Islet precursor cell (in vitro differentiated cells): ENCODE measurements at places on chromosomes 5 and 9.
A peak's percentile ranks its signal among the peaks of the same experiment; 100 is the strongest.

- DNase-seq, result no peak
Observed at GRCh38 chr5:6222899-6223298, 155.4 kb downstream of the MED10 start.

DNA sequence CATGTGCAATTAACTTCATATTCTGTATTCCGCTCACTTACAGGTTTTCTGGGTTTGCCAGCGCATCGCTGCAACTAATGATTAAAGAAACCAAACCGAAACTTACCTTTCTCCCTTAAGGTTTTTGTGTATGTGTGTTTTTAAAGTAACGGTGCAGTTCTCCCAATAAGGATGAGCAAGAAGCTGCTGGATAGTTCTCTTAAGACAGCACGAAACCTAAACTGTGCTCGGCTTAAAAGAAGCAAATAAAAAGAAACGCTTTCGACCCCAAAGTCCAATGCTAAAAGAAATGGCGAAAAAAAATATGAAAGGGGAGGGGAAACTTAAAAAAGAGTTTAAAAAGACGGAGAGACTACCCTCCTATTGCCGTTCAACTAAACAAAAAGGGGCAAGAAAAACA, 340 bp downstream of the ELAVL2 start:
- DNase-seq, result no peak

- no peak for DNase-seq
Observed at GRCh38 chr9:81599837-81600236, 89.5 kb downstream of the TLE1 start.

DNA sequence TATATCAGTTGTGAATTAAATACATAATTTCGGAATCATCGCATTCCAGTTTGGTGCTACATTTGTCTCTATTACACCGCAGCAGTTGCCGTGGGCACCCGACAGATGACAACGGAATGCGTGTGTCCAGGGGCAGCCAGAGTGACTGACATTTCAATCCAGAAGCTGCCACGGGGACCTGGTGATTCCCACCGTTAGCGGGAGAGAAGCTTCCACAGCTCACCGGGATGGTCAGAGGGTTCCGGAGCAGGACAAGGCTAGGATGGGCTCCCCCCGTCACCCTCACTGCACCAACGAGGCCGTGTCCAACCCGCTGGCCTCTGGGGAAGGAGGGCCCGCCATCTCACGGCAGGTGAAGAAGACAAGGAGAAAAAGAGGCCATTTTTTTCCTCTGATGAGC, 86.8 kb downstream of the GTF3C4 start:
- peak; percentile 43 for DNase-seq

GRCh38 chr5:4191041-4191440, 595.4 kb downstream of the IRX1 start:
- no peak for DNase-seq

- no peak for DNase-seq
Observed at GRCh38 chr9:71766663-71767062, 1.6 kb downstream of the CEMIP2 start.

DNA sequence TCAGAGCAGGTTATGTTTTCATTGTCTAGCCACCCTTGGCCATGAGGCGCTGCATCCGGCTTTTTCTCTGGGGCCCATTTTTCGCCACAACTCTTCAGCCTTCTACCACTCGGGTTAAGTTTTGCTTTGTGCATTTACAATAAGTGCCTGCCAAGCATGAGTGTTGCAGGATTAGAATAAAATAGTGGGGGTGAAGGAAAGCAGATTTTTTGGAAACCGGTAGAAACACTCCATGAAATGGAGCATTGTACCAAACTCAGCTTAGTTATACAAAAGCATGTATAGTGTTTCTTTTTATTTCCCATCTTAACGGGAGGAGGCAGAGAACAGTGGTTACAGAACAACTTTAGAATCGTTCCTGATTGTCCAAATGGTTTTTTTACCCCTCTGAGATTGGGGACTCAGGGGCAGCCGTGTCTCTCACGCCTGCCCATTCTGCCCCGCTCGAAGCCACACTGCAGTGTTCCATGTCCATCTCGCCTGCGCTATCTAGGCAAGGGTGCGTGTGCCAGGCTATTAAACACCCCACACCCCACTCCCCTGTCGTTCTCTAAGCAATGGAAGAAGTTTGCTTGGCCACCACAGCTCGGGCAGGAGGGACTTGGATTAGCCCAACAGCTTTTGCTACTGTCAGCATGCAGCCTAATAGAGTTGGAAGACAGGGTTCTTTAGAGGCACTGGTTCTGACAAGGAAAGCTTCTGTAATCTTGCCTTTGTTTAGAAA, 268.8 kb upstream of the WWC1 start:
- DNase-seq, result no peak

DNA sequence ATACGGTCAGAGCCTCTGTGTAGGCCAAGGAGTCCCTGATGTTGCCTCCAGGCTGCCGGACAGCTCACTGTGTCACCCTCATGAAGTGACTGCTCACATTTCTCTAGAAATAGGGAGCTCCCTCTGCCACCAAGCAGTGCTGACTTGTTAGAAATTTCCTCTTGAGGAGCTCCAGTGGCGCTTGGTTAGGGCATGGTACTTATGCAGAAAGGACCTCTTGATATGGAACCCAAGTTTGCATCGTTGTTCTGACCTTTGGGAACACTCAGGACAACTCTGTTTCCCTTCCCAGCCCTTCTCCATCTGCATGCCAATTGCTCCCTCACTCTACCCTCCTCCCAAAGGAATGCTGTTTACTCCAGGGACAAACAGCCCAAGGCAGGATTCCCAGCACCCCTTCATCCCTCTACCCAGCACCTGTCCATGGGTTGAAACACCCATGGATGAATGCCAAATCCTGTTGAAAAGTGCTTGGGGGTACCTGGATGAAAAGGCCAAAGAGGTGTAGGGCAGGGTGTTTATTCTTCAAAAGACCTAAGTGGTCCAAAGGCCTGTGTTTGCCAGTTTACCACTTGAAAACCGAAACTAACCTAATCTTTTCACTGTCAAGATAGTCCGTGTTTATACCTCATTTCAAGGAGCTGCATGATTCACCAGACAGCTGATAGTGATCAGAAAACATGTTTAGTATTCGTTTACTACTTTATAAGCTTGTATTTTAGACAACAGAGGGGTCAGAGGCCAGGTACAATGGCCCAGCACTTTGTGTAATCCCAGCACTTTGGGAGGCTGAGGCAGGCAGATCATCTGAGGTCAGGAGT, 51.1 kb downstream of the KLF4 start:
- DNase-seq, result peak; percentile 88

DNA sequence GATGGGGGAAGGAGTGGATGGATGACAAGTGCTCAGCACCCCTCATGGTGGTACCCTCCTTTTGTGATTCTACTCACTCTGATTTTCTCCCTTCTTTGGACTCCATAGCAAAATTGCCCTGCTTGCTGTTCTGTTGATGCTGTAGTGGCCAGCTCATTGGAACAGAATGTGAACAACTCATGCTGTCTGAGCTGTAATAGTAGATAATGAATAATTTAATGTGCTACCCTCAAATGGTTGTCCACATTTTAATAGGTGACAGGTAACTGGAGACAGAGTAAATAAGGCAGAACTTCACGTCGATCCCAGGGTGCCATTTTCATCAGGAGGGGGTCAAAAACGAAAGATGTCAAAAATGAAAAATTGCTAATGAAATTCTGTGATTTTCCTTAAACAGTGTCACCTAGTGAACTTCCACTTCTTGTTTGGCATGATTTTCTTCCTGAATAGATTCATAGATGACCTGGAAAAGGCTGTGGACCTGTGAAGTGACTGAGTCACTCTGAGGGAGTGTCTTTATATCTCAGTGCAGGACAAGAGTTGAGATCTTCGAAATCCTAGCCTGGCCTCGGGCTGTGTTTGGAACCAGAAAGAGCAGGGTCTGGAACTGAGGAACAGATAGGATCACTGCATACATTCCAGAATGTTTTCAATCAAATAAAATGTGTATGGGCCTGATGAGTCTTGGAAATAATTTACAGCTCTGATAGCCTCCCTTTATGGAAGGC, 270.2 kb downstream of the PSAT1 start:
- DNase-seq, result peak; percentile 69

DNA sequence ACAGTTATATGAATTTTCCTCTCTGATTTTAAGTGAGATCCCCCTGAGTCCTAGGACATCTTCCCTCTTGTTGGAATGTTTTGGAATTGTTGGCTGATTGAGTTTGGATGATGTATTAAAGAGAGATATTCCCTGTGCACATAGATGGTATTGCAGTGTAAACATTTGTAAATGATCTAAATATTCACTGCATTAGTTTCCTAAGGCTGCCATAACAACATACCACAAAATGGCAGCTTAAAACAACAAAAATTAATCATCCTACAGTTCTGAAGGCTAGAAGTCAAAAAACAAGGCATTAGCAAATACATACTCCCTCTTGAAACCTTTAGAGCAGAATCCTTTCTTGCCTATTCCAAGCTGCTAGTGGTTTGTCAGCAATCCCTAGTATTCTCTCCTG, 38.0 kb upstream of the MROH2B start:
- no peak for DNase-seq

GRCh38 chr9:120980951-120981350, 54.4 kb upstream of the TRAF1 start:
- peak; percentile 55 for DNase-seq

DNA sequence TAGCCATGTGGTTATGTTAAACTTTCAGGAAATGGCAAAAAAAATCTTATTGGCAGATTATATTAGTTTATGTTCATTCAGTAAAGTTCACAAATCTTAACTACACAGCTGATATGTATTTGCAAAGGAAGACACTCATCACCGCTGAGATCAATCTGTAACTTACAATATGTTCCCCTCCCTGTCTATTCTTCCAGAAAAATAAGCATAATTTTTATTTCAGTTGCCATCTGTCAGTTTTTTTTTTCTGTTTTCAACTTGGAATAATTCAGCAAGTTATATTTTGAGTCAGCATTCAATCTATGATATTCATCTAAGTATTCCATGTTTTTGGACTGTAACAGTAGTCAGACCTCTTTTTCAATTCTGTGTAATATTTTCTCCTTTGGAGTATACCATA, 1019.9 kb upstream of the PTPRD start:
- DNase-seq, result no peak

- DNase-seq, result no peak
Observed at GRCh38 chr9:33932078-33932807, 115.3 kb downstream of the UBE2R2 start.

GRCh38 chr5:31706186-31706585, 67.3 kb downstream of the PDZD2 start:
- no peak for DNase-seq

DNA sequence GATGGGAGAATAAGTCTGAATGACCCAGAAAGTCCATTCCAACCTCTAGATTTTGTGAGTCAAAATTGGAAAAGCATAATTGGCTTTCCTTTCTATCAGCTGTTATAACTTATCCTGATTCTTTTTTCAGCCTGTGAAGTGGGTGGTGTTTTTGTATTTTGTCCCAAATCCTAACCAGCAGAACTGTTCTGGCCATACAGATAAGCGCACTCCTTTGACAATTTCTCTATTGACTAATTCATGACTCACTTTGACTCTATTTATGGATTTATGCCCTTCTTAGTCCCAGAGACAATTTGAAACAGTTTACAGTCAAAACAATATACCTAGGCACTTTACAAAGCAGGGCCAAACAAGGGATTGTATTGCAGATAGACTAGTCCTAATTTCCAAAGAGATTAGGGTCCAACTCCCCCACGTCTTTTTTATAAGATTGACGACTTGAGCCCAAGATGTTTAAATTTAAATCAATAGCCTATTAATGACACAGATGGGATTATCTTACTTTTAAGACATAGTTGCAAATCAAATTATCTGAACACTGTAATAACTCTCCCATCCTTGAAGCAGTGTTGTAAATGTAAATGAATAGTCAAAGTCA, 301.7 kb upstream of the SEMA6A start:
- DNase-seq, result no peak

DNA sequence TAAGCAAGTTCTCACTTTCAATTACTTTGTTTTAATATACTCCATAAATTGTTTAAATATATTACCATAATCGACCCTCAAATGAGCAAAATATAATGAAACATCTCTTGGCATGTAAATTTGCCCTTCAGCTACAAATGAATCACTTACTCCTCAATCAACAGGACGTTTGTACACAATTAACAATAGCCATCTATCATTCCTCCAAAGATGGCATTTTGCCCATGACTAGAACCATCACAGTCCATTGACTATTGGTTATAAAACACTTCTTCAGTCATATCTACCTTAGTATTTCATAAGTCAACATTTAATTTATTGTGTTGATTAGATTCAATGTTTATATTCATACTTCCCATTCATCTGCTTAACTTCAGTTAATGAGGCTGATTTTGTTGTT, 127.2 kb downstream of the CTNND2 start:
- DNase-seq, result no peak

DNA sequence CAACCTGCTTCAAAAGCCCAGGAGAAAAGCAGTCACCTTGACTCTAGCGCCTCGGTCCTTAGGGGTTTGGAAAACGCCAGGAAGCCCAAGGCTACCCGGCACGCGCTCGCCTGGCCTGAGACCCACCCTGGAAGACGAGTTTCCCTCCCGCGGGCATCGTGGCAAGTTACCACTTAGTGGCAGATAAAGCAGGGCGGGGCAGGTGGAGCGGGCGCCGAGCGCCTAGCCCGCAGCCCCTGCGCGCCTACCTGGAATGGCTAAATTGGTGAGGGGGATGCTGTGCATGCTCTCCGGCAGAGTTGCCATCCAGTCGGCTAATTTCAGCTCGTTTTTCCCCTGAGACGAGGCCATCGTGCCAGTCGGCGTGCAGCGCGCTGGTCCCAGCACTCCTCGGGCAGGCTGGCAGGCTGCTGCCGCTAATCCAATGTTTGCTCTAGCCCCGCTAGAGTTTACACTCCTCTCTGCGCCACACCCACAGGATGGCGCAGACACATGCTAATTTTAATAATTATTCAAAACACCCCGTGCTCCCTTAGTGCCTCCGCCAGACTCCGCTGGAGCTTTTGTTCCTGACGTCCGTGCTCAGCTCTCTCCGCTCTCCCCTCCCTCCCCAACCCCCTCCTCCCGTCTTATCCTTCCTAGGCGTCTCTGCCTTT, at the start of gene PLCXD3:
TSS of gene PLCXD3 (minus strand) at position 426 of the 656 bp plus-strand sequence. CDS start at position 351, 75 bp downstream.
- peak; percentile 72 for DNase-seq

- no peak for DNase-seq
Observed at GRCh38 chr9:110828264-110828663, 159.7 kb downstream of the MUSK start.

DNA sequence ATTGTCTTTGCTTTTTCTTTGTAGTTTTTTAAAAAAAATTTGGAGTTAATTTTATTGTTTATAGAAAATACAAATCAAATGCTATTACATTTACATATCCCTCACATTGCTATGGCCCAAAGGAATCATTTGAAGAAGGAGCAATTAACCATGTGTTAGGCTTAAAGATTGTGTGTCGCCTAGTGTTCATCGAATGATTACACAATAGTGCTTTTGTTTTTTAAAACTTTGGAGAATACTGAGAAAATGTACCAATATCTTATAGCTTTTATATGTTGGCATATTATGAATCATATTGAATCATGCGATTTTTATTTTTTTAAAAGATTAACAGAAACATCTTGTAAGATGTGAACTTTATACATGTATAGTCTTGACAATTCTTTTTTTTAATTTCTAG, 21.7 kb downstream of the SLC30A5 start:
- DNase-seq, result no peak

DNA sequence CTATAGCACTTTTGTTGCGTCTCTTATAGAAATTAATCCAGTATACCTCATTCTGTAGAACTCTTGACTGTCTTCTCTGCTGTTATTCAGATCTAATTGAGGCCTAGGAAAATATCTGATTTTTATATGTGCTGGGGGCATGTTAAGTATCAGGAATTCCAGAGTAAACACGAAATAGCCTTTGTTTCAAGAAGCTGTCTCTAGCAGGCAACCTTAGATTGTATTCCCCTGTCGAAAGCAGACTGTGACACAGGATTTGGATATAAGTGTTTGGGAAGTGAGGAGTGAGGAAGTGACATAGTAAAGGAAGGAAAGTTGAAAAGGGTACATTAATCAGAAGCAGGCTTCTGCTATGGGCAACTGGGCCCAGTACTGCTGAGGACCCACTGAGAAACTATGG, 72.1 kb upstream of the RASA1 start:
- DNase-seq, result no peak
